ENCODE measurements at places on chromosomes 12 and 14. TPM values are rescaled to one million over a fixed set of nuclear protein-coding genes. Genes with fewer than 3 reads are reported as not detected.
A peak's percentile ranks its signal among the peaks of the same experiment; 100 is the strongest.

DNA sequence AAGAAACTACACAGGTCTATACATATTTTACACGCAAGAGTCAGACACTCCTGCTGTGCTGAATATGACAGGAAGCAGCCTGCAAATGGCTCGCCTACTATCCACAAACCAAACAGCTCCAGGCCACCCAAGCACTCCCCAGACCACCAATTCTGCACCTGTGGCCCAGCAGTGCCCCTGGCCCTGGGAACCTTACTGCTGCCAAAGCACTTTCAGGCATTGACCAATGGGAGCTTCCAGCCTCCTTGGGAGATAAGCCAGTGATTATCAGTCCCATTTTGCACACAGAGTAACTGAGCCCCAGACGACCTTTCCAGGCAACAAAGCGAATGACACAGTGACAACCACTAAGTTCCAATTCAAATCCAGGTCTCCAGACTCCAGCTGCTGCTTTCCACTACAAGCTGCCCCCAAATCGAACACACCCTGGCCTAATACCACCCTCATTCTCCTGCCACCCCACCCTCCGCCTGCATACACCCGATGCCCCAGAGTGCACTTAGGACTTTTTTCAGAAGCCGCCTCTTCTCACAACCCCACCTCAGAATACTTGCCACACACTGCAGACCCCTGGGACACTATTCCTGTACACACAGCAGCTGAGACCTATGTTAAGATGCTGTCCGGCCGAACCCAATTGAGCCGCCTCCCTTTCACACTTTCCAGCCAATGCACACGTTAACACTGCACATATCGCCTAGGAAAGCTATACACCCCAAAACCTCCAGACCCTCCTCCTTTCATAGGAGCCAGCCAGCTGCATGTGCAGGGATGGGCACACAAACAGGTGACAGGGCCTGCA, 126.1 kb upstream of the PRMT8 start:
- no peak for DNase-seq

The CARMIL3 gene
- total RNA-seq = 0.48 TPM

GRCh38 chr12:42240131-42240750, 2.2 kb upstream of the YAF2 start:
- no peak for DNase-seq

DNA sequence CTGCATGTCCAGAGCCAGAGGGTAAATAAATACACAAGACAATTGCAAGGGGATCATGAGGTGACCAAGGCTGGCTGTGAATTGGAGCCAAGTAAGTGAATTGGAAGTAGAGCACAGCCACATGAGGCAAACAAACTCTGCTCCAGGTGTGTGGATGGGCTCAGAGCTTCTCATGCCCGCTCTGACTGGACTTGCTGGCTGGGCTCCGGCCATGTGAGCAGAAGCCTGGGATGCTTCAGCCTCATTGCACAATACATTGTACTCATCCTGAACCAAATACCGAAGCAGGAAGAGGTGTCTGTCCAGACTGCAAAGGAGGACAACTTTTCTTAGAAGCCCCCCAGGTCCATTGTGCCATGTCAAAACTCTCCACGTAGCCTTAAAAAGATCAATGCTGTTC, 193.0 kb downstream of the TTC8 start:
- no peak for DNase-seq

DNA sequence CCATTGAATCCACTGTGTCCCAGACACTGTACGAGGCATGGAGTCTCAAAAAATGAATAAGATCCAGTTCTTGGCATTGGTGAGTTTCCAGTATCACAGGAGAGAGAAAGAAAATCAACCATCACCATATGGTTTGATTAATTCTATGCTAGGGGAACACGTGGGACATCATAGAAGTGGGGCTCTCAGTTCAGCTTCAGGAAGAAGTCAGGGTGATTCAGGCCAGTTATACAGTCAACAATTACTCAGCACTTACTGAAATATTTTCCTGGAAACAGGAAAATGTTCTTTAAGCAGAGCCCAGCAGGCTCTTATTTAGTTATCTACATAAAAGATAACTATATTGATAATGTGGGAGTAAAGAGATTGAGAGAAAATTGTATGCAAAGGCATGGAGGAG, 407.2 kb downstream of the NOVA1 start:
- DNase-seq = no peak

- peak; percentile 74 for DNase-seq
Observed at GRCh38 chr12:57461276-57461916, 1.8 kb downstream of the GLI1 start.

The DYRK2 gene
- total RNA-seq = 39.7 TPM

GRCh38 chr12:124242529-124243065, 52.3 kb upstream of the RFLNA start:
- no peak for DNase-seq

GRCh38 chr12:12439636-12440035, 82.8 kb downstream of the BORCS5 start:
- DNase-seq = peak; percentile 39

GRCh38 chr14:20413744-20414082, 412 bp upstream of the TEP1 start:
- DNase-seq = no peak

GRCh38 chr12:26867080-26867479, 34.1 kb upstream of the ITPR2 start:
- no peak for DNase-seq

GRCh38 chr12:104482113-104482512, 25.4 kb downstream of the CHST11 start:
- DNase-seq = no peak

DNA sequence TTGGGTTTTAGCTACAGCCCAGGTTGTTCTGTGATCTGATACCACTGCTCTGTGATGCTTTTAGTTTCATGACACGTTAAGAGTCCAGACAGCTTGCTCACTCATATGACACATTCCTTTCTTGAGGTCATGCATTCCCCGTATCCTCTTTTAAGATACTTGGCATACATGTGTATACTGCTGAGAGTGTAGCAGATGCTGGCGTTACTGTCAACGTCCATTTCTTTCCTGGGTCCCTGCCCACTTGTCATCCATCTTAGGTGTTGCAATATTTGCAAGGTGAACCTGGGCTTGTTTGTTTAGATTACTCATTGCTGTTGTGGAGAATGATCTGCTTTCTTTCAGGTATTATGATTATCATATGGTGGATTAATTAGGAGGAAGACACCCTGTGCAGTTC, 9.1 kb upstream of the EMP1 start:
- DNase-seq = no peak

The STAC3 gene
- total RNA-seq = not detected

- no peak for DNase-seq
Observed at GRCh38 chr14:54556535-54556934, 10.4 kb upstream of the SAMD4A start.

- no peak for DNase-seq
Observed at GRCh38 chr12:1518591-1519516, 75.5 kb downstream of the FBXL14 start.

GRCh38 chr14:74804219-74804825, 41.2 kb downstream of the YLPM1 start:
- DNase-seq = no peak

GRCh38 chr12:101928556-101928955, 51.2 kb downstream of the DRAM1 start:
- no peak for DNase-seq

- no peak for DNase-seq
Observed at GRCh38 chr12:62737615-62738014, 197.3 kb downstream of the PPM1H start.

DNA sequence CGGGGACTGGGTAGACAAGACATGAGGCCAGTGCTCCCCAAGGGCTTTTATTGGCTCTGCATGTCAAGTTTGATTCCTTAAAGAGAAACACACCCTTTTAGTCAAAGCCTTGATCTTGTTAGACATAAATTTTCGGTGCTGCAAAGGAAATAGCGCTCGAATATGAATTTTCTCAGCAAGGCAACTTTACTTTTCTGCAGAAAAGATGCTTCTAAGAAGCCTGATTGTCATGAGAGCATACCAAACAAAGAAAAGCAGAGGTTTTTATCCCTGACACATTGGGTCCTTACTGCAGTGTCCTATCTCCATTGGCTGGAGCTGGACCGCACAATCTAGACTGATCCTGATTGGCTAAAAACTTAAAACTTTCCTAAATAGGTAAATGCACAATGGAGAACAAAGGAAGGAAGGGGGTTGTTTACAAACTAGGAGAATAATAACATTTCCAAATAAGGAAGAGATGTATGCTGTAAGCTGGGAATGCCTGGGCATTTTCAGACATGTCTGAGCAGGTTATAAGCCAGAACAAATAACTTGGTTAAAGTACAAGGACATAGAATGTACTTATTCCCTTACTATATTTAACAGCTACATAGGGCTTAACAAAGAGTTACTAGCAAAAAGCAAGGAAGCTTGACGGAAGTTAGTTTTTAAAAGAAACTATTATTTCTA, 17.2 kb downstream of the TXNRD1 start:
- DNase-seq = no peak

- no peak for DNase-seq
Observed at GRCh38 chr12:43285159-43285598, 266.8 kb downstream of the ADAMTS20 start.

DNA sequence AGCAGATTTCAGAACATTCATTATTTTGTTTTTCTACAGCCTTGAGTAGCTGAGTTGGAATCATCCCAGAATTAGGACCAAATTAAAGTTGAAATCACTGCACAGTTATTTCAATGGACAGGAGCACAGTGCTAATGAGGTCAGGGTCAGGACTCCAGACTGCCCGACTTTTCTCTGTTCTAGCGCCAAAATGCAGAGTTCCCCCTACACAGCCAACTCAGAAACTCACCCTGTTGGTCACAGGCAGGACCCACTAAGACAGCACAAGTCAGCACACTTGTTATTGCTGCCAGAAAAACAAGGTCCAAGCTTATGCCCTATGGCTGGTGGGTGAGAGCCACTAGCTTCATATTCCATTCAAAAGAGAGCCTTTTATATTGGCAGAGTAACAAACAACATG, 198.1 kb upstream of the KRR1 start:
- DNase-seq = no peak

The MANSC4 gene
- not detected for total RNA-seq

GRCh38 chr12:10456856-10457255, 3.7 kb upstream of the KLRC1 start:
- no peak for DNase-seq

GRCh38 chr12:130414381-130414780, 76.7 kb downstream of the PIWIL1 start:
- no peak for DNase-seq

The CBLN3 gene
- total RNA-seq = 3.2 TPM

DNA sequence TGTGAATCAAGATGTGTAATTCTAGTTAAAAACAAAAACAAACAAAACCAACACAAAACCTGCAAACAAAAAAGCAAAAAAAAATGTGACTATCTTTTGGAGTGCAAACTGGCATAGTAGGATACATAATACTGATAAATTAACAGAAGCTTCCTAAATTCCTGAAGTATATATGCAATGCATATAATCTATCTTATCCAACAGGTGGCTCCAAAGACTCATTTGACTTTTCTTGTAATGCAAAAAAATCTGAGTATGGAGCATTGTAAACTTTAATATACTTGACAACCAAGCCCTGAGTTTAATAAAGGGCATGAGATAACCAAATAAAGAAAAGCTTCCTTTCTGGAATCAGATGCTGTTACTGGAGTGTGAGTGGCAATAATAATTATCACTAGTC, 1003.6 kb downstream of the FSCB start:
- DNase-seq = no peak

The SLC6A15 gene
- total RNA-seq = 6.2 TPM

The BBS10 gene
- 12.0 TPM for total RNA-seq

The KRT71 gene
- total RNA-seq = not detected

The KRT78 gene
- not detected for total RNA-seq

DNA sequence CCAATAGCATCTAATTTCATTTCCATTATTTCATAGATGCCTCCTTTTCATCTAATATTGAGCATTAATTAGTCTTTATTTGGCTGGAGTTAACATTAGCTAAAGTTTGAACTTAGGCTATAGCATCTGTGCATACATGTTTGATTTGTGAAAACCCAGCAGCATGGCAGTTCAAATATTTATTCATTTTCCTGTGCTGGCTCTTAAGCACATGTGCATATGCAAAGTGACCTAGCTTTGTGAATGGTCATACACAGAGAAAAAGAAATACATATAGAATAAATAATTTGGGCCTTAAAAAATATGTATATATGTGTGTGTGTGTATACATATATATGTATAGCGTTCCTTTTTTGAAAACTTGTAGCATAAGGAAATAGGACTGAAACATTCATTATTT, 117.8 kb downstream of the HMGA2 start:
- DNase-seq = no peak

The KRT86 gene
- 0.35 TPM for total RNA-seq

DNA sequence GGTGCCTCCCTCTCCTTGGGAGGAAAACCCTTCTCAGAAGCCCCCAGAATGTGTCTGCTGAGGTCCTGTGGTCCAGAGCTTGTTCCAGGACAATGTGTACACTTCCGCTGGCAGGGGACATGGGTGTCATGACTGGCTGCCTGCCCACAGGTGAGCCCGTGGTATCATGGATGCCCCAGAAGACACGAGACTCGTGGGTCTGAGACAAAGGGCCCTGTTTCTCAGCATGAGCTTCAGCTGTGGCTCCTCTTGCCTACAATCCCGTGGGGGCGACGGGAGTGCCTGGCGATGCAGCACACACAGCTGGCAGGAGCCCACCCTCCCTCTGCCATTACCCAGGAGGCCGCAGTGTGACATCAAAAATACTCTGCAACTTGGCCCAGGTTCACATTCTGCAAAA, 7.0 kb downstream of the TMEM121 start:
- no peak for DNase-seq

DNA sequence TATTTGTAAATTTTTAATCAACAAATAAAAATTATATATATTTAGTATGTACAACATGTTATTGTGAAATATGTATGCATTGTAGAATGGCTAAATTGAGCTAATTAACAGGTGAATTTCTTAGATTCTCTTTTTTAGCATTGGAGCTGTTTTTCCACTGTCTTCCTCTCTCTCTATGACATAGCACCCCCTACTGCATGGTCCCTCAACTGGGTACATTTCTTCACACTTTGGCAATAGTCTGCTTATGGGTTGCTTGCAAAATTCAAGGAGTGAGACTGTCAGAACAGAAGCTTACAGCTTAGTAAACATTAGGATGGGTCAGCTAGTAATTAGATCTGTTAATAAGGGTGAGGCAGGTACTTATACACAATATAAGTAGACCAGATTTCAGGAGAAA, 658.5 kb upstream of the MGAT4C start:
- no peak for DNase-seq

DNA sequence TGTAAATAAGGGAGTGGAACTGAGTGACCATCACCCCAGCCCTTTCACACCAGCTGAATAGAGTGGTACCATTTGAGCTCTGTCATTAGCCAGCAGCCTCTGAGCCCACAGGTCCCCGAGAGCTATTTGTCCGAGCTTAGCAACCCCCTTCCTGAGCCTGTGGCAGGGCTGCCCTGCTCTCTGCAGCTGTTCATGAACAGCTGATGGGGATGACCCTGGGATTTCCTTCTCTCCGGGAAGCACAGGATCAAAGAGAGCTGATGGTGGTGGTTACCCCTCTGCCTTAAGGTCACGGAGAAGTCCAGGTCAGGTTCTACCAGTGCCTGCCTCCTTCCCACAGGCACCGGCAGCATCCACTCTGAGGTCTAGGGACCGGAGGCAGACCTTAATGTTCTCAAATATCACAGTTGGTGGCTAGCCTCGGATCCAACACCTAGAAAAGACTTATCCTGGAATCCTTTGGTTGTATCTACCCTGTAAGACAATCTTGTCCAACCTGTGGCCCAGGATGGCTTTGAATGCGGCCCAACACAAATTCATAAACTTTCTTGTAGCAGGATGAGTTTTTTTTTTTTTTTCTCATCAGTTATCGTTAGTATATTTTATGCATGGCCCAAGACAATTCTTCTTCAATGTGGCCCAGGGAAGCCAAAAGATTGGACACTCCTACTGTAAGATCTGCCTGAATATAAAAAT, 81.1 kb downstream of the ESRRB start:
- no peak for DNase-seq

- DNase-seq = no peak
Observed at GRCh38 chr12:123941000-123941399, 31.6 kb downstream of the CCDC92 start.

The ITGA5 gene
- 117 TPM for total RNA-seq

Measured in uterus (tissue), 4 donors.